ENCODE measurements at places on chromosomes 7 and 10.
A peak's percentile ranks its signal among the peaks of the same experiment; 100 is the strongest.

- no peak for DNase-seq
These were observed 857.2 kb upstream of the PHF14 start for GRCh38 chr7:10116511-10116910.

DNA sequence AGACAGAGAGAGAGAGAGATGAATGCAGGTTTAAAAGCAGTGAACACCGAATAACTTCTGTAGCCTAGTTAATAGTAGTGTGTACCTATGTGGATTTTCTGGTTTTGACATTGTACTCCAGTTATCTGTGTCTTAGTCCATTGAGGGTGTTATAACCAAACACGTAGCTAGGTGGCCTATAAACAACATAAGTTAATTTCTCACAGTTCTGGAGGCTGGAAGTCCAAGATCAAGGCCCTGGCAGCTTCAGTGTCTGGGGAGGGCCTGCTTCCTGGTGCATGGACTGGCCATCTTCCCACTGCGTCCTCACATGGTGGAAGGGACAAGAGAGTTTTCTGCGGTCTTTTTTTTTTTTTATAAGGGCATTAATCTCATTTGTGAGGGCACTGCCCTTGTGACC, 23.5 kb downstream of the AOC1 start:
- no peak for DNase-seq

- DNase-seq, result peak; percentile 48
These were observed 2.4 kb downstream of the SFMBT2 start for GRCh38 chr10:7408291-7409044.

DNA sequence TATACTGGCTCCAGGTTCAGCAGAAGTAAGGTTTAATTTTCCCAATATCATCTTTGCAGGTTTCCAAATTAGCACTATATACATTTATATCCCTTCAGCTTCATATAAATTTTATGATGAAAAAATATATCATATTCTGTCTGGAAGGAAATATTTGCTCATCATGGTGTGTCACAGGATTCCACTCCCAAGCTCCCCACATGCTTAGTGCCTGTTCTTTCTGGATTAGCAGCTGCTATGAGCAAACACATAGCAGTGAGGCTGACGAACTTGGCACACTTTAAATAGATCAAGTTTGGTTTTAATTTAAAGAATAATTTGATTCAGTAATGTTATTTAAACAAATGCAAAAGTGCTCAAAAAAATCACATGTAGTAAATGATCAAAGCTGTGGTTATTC, 251.9 kb downstream of the AGMO start:
- DNase-seq, result no peak

DNA sequence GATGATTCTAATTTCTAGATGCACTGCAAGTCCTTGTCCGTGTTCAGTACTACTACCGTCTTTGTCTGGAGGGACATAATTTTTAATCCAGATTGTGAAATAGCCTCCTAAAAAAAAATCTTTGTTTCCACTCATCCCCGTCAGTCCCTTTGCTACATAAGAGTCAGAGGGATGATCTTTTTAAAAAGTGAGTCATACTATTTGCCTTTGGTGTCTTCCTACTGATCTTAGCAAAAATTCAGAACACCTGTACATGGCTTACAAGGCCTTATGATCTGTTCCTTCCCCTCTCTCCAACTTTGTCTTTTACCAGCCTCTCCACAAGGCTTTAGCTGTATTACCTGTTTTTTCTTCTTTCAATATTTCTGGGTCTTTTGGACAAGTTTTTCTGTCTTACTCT, 173.5 kb downstream of the MLLT10 start:
- DNase-seq, result no peak

GRCh38 chr10:105774881-105775280, 1133.8 kb downstream of the SORCS3 start:
- DNase-seq, result no peak

DNA sequence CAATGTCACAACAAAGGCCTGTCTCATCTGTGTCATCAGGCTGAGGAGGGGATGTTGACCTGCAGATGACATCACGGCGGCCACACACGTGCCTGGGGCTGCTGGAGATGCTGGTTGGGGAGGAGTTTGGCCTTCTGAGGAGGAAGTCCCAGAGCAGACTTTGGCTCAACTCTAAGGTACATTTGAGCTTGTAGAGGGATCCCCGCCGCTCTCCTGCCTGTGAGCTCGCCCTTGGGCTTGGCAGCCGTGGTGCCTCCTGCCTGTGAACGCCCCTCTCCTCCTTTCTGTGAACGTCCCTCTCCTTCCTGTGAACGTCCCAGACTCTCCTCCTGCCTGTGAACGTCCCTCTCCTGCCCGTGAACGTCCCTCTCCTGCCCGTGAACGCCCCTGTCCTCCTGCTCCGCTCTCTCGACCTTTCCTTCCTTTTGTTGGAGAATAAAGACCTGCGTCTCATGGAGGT, 176.4 kb downstream of the DNAJB6 start:
- DNase-seq, result no peak

DNA sequence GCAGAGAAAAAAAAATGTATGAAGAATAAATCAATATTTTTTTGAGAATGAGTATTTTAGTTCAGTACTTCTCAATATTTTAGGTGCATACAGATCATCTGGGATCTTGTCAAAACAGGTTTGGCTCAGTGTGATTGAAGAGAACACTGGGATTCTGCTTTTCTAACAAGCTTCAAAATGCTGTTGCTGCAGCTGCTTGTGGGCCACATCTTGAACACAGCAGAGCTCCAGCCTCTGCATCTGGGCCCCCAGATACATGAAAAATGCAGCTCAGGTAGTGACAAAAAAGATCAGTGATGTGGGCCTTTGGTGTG, 1177.1 kb upstream of the C7orf33 start:
- DNase-seq, result no peak

GRCh38 chr7:41837916-41838315, 135.0 kb upstream of the INHBA start:
- no peak for DNase-seq

GRCh38 chr10:131635564-131636015, 265.2 kb upstream of the PPP2R2D start:
- no peak for DNase-seq

- DNase-seq, result peak; percentile 16
These were observed at the start of gene CNNM1 for GRCh38 chr10:99329304-99329553. CNNM1 (plus strand) TSS chr10:99329356; CDS start chr10:99329388, 32 bp downstream.

DNA sequence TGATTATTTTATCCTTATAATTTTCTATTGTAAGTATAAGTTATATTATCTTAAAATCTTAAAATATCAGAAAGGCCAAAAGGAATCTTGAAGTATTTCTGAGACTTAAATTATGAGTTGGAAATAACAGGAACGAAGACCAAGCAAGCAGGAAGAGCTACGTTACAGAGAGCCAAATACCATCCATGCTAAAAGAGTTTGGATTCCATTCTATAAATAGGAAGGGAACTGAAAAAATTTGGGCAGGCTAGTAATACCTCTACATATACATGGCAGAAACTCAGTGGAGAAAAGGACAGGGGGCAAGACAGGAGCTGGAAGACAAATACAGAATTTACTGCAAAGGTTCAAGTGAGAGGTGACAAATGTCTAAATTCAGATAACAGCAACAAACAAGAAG, 16.7 kb downstream of the ITGB1 start:
- no peak for DNase-seq

GRCh38 chr10:84718877-84719616, 390.7 kb downstream of the CCSER2 start:
- no peak for DNase-seq

GRCh38 chr10:61951144-61951483, 49.6 kb downstream of the ARID5B start:
- no peak for DNase-seq

DNA sequence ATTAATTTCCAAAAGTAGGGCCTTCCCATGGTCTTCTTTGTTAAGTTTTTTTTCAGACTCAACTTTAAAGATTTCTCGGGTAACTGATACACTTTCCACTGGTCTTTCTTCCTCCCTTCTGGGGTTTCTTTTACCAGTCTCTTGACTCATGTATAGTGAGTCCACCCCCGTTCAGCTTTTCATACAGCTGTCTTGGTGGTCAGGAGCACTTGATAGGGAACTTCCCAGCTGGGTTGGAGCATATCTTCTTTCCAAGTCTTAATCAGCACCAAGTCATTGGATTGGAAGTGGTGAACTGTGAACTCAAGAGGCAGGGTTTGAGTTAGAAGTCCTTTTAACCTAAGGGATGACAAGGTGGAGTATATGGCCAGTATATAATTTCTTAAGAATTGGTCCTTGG, 29.2 kb upstream of the ELOVL3 start:
- DNase-seq, result no peak

DNA sequence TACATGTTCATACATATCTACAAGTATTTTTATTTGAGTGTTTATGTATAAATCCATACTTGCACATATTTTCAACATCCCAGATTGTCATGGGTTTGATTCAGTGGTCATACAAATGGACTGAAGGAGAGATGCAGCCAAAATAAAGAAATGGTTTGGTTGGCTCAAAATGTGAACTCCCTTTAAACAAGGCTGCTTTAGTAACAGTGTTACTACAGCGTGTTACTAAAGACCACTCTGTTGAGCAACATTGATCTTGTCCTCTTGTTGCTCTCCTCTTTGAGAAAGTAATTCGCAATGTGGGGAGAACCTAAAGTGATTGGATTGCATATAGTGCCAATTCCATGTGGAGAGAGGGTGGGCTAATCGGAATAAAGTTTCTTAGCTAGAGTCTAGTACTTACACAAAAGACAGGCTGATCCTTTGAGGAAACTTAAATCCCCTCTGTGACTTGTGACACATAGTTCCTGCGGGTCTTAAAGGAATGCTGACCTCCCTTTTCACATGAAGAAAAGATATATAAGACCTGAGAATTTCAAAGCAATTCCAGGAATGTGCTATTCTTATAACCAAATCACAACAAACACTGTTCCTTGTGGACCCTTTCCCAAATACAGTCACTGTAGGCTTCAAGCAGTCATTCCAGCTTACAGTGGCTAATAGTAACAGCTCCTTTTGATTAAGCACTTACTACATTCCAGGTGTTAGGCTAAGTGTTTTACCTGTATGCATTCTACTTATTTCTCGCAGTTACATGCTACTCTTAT, 144.3 kb downstream of the FZD1 start:
- DNase-seq, result no peak

GRCh38 chr7:114364151-114364550, 50.5 kb upstream of the FOXP2 start:
- no peak for DNase-seq

- no peak for DNase-seq
These were observed 476 bp upstream of the ZFYVE27 start for GRCh38 chr10:97736403-97736901.

GRCh38 chr10:106863549-106863948, 301.0 kb downstream of the SORCS1 start:
- no peak for DNase-seq

GRCh38 chr7:135712796-135713195, 15.2 kb downstream of the SLC13A4 start:
- no peak for DNase-seq

- no peak for DNase-seq
These were observed 23.2 kb upstream of the BTRC start for GRCh38 chr10:101330631-101331225.

GRCh38 chr10:72048450-72049124, 39.8 kb downstream of the SPOCK2 start:
- peak; percentile 93 for DNase-seq

- DNase-seq, result peak; percentile 47
These were observed 23.3 kb upstream of the HSPA12A start for GRCh38 chr10:116765648-116766081.

DNA sequence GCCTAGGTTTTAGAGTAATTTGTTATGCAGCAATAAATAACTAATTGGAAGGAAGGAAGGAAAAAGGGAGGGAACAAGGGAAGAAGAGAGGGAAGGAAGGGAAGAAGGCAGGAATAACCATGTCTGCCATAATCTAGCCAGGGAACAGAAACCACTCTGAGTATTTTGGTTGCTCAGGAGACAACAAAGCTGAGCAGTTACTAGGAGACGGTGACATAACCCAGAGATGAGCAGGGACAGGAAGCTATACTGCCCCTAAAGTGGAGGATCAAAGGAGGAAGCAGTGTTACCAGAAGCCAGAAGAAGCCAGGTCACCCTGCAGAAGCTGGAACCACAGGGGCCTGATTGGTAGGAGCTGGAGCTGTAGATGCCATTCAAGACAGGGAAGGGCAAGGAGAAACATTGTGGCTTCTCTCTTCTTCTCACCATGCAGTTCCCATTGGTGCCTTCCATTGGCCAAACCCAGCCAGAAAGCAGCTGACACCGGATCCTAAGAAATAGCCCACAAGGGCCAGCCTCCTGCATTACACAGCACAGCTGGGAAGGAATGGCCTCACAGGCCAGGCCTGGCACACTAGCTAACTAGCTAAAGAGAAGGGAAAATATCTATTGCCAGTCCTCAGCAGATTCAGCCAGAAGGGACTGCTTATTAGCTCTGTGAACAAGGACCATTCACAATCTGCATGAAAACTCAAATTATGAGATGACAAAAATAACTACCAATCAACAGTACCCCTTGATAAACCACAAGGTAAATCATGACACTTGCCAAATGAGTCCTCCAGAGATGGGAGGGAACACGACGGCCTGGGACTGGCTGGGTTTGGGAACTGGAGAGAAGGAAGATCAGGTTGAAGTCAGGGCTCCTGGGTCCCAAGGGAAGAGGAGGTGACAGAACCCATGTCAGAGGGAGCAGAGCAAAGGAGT, 184.5 kb upstream of the NFE2L3 start:
- no peak for DNase-seq

DNA sequence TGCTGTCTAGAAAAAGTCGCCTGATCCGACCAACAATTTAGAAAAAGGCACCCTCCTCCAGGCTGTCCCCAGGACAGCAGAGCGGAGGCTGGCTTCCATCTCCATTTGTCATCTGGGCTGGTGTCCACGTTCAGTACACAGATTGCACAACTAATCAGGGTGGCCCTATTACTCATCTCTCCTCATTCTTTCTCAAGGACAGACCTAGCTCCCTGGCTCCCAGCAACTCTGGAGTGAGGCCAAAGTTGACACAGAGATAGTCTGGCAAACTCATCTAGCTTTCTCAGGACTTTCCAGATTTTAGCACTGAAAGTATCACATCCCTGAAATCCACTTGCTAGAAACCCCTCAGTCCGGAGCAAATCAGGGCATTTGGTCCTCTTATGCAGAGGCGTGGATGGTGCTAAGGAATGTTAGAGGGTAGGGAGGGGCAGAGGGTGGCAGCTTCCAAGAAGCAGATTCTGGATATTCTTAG, 75.1 kb downstream of the DNAH11 start:
- no peak for DNase-seq

DNA sequence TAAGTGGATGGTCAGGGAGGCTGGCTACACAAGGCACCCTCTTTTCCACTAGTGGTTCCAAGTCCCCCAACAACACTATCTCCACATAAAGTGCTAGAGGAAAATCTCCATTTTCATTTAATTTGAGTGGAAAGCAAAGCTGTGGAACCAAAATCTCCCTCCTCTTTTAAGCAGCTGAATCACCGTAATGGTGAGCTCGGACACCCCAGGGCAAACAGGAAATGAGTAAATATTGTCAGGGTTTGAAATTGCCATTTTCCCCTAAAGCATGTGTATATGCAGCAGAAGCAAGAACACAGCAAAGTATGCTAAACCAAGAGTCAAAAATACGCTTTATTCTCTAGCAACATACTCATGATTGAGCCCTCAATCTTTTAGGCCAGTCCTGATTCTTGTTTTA, 143.7 kb downstream of the GPAM start:
- DNase-seq, result no peak

- no peak for DNase-seq
These were observed 119.5 kb upstream of the KLF6 start for GRCh38 chr10:3904419-3904960.

Measured in erythroblast (primary cell).